T-helper 22 cell (primary cell): ENCODE measurements at places on chromosomes 5 and 9.

- no peak for DNase-seq
Measured at GRCh38 chr5:59287361-59287760, 606.2 kb downstream of the PDE4D start.

DNA sequence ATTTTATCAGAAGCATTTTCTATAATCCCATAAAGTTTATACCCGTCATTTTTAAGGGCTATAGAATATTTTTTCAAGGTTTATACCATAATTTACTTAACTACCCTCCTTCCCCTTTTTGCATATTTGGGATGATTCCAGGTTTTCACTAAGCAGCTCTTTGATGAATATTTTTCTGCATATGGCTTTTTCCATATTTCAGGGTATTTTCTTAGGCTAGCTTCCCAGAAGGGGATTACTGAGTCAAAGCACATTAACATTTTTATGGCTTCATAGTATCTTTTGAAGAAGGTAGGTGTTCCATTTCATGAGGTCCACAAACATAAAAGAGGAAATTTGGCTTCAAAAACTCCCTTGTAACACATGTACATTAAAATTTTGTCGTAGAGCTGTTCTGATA, 14.6 kb upstream of the COL15A1 start:
- DNase-seq: no peak

DNA sequence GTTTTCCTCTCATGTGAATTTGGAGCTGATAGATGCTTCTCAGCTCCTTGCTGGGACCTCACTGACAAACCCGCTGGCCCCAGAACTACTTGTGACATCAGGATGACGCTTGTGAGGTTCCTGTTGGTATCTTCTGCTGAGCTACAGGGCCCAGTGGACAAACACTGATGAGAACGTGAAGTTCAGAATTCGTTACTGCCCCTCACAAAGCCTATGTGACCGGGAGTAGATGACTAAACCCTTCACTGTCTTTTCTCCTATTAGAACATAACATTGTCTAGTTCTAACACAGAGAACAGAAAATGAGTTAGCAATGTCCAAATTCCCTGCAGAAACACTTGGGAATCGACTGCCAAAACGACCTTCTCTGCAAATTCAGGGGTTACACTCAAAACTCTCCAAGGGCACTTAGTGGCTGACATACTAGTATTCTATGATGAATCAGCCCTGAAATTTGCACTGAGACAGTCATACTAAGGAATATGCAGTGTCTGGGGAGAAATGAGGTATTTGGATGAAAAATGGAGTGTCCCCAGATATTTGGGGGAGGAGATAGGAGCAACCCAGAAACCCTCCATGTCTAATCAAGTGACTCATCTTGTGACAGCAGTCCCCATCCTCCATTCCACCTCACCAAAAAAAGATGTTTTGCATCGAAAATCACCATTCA, 143.2 kb upstream of the TRIM32 start:
- no peak for DNase-seq

- no peak for DNase-seq
Measured at GRCh38 chr9:93390953-93391515, 60.5 kb upstream of the FAM120A start.

DNA sequence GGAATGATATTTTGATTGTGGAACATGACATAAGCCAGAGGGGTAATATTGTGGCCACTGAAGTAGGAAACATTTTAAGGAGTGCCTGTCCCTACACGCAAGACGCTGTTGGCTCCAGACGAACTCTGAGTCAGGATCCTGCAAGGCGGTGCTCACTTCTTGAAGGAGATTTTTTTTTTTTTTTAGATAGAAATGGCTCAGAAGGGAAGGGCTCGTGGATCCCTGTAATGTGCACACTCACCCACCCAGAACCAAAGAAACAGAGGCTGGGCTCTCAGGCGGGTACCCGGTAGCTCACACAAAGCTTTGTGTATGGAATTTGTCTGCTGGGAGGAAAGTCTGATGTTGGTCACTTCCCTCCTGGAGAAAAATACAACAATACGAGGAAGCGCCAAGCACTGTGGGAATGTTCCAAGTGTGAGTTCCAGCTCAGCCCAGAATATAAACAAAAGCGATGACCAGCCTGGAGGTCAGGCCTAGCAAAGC, 25.7 kb downstream of the RAPGEF1 start:
- DNase-seq: no peak

DNA sequence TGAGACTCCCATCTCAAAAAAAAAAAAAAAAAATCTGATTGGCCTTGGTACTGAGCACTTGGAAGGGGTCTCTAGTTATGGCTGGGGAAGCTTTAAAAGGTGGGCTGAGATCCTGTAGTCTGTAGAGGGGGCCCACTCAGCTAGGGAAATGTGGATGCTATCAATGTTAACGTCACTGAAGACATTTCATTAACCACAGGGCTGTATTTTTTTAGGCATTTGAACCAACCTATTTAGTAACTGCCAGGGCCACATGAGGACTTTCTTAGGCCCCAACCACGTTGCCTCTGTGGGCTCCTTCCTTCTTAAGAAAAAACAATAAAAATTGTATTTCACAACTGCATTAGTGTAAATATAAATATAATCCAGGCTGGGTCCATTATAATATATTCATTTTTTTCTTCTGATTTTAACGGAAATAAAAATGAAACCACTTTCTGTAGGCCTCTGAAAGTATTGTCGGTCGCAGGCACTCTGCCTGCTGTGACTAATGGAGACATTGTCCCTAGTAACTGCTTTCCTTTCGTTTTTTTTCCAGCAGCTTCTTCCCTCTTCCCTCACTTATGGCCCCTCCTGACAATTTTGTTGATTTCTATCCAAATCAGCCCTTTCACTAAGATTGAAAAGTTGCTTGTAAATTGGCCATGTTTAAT, 71.6 kb downstream of the GCNT1 start:
- no peak for DNase-seq

DNA sequence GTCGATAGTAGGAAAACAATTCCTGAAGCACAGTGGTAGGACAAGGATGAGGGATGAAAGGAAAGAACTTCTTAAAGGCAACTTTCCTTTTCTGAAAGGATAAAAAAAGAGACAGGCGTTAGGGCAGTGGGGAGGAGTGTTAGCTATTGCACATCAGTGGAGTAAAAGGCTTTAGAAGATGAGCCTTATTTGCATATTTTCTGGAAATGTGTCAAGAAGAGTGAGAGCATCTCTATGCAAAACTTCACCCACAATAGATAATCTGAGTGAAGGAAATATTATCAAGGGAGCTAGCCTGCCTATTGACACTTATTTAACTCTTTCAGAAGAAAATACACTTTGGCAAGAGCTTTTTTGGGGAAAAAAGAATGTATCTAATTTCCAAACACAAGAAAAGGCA, 151.6 kb downstream of the MACIR start:
- no peak for DNase-seq

- no peak for DNase-seq
Measured at GRCh38 chr5:1167361-1167727, 34.1 kb upstream of the SLC6A19 start.

DNA sequence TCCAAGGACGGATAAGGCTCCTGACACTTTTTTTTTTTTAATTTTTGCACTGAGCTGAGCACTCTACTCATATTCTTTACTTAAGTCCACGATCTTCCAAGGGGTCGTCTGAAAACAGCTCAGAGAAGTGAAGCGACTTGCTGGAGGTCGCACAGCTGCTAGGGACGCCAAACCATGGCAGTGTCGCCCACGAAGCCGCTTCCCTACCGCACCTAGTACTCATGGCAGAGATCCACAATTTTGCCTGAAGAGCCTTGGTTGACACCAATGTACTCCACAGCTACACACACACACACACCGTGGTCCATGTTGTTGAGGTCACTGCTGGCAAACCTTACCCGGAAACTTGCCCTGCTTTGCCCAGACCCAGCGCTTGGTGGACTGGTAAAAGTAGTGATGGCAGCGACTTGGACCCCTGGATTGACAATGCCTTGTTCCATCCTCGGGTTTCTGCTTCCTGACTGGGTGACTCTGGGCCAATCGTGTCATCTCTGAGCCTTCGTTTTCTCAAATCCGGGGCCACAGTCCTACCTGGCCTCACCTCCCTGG, 521 bp upstream of the SLIT3 start:
- DNase-seq: no peak

DNA sequence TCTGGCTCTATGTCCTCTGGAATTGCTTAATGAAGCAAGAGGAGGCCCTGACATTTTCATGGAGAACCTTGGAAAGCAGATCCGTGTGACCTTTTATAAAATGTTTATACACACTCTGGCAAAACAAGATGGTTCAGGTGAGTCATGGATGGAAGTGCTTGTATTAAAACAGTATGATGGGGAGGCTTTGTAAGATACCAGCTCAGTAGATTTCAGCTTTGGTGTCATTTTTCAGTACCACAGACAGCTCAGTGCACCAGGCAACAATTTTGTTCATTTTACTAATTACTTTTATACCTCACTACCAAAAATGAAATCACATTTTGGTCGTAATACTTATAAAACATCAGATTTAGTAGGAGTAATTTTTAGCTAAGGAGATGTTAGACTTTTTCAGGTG, 5.2 kb downstream of the KCNN2 start:
- no peak for DNase-seq

DNA sequence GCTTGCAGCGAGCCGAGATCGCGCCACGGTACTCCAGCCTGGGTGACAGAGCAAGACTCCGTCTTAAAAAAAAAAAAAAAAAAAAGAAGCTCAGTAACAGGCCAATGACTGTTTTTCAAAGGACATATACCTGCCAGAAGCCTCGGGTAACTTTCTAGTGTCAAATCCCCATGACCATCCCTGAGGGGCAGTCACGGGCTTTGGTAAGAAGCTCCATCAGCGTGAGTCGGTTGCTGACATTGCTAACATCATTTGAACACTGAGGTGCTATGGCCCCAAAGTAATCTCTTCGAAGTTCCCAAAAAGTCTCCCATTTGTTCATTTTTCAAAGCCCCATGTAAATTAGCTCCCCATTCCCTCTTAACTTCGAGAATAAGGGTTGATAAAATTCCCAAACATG, 11.6 kb downstream of the NAIP start:
- DNase-seq: no peak

DNA sequence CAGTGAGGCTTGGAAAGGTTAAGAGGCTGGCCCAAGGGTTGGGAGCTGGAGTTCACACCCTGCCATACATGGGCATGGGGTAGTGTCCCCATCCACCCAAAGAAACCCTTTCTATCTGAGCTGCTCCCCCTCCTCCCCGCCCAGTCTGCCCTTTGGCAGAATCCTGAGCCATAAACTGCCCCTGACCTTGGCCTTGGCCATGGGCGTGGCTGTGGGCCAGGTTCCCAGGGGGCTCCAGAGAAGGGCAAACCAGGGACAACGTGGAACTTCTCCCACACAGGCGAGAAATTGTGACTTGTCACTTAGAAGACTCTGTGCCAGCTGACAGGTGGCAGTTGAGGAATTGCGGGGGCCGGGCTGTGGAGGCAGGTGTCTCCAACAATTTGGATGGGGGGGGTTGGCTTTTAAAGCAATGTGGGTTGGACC, 4.8 kb downstream of the FAM78A start:
- DNase-seq: no peak

DNA sequence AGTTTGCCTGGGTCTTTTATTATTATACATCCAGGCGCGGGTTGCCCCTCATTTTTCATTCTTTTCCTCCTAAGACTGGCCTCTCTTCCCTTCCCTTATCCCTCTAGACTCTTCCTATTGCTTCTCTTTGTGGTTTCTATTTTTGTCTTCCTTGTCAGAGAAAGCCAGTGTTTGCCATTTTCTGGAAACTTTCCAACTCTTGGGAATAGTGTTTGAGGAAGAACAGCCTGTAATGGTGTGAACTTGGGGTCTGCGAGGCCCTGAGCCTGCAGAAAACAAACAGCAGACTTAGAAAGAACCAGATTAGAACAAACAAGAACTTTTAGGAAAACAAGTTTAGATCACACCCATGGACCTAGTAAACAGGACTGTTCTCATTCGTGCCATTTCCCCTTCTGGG, 15.5 kb downstream of the PRKACG start:
- DNase-seq: no peak

- DNase-seq: no peak
Measured at GRCh38 chr5:37722236-37723161, 117.3 kb downstream of the GDNF start.

DNA sequence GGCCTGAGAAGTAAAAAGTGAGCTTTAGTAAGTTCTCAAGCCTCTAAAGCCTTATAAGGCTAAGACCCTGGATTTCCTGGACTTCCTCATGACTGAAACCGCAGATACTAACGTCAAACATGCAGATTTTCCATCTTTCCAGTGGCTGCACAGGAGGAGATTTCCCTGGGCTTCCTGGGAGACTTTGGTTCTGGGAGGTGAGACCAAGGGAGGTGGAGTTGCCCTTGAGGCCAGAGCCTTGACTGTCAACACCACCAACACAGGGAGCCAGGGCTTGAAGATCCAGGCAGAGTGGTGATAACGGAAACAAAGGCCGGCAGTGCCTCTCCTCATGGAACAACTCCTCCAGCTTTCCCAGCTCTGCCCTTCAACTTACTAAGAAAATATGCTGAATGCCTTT, 144.7 kb upstream of the LRRTM2 start:
- DNase-seq: no peak

- peak; percentile 25 for DNase-seq
Measured at GRCh38 chr9:136808075-136808805, 492 bp downstream of the RABL6 start.

DNA sequence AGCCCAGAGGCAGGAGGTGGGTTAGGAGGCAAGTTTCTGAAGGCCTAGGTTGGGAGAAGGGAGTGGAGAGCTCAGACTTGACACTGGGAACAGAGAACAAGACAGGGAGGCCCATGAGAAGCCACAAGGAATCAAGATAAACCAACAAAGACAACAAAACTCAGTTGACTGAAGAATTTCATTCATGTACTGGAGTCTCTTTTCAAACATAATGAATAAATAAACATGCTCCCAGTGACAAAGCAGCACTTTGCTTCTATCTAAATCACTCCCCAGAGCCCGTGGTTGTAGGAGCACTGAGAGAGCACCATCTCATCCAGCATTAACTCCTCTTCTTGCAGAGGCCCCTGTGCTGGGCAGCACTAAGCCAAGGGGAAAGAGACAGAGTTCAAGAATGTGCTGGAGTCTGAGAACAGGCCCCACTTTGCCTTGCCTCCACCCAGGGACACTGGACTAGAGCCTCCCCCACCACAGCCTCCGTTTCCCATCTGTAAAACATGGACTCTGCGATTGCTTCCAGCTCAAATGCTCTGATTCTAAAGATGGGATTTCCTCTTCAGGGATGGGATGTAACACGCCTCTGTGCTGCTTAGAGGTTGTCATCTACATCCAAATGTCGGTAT, 282.0 kb downstream of the SPOCK1 start:
- no peak for DNase-seq
